ENCODE measurements at places on chromosomes 7 and 10. TPM values are rescaled to one million over a fixed set of nuclear protein-coding genes. Genes with fewer than 3 reads are reported as not detected.

SNX10 gene
- 54.9 TPM for total RNA-seq

GRIFIN gene
- not detected for total RNA-seq

BMPER gene
- not detected for total RNA-seq

- DNase-seq, result no peak
Observed at GRCh38 chr10:127434006-127434405, 115.1 kb upstream of the NPS start.

DNA sequence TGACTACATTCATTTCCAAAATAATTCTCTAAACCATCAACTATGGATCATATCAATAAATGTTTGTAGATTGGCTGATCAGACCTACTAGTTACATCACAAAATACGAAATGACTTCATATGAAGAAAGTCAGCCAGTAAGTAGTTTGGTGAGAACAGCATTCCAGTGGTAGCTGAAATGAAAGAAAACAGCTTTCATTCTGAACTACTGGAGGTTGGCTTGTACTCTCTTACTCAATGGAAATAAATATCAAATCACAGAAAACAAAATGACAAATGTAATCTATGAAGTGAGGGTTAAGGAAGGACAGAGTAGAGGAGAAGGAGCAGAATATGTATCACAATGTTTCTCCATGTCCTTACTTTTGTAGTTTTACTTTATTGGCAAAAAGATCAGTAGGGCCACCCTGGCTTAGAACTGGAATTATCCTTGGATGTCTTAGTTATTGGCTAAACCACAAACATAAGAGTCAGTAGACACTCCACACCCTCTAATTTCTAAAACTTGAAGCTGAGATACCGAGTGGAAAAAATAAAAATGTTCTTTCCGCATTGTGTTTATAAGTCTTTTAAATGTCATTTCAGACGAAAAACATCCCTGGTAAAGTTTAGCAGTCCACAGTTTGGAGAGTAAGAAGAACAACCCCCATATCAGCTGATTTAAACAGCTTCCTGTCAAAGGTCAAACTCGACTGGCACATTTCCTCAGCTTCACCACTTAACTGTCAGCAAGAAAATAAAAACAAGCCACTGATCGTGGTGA, 74.0 kb upstream of the DGKI start:
- DNase-seq, result no peak

- no peak for DNase-seq
Observed at GRCh38 chr10:129914153-129914855, 49.8 kb downstream of the EBF3 start.

DNA sequence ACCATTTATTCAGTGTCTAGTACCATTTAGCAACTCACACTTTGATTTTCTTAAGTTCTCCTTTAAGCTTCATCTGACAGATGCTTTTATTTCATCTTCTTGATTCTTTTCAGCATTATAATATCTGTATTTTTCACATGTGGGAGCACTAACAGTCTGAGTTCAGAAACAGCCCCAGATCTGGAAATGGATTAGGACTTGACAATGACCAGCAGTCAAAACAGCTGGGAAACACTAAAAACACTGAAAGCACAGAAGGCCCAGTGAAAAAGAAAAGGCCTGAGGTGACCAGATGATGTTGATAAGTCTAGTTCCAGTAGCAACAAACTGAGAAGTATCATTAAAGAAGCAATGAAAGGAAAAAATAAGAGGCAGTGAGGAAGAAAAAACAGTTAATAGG, 304.7 kb upstream of the MYO3A start:
- no peak for DNase-seq

DNA sequence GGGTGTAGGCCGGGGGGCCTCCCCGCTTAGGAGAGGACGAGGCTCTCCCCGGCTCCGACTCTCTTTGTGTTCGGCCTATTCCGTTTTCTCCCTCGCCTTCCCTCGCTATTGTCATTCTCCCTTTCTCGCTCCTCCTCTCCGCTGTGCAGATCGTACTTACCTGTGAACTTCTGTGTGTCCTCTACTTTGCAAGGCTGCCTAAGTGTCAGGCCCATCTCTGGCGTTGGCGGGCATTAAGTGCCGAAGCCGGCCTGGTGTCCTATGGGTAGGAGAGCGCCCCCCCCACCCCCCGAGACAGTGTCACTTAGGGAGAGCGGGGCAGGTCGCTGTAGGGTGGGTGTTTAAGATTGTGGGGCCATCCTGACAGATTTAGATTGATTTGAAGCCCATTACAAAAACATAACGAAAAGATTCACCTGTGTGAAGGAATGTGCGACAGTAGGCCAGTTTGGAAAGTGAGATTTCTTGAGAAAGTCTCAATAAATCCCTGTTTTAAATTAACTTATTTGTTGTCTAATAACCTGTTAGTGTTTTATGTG, 579 bp downstream of the RBM33 start:
- DNase-seq, result no peak

- no peak for DNase-seq
Observed at GRCh38 chr10:124301736-124302135, 117.0 kb downstream of the OAT start.

DNA sequence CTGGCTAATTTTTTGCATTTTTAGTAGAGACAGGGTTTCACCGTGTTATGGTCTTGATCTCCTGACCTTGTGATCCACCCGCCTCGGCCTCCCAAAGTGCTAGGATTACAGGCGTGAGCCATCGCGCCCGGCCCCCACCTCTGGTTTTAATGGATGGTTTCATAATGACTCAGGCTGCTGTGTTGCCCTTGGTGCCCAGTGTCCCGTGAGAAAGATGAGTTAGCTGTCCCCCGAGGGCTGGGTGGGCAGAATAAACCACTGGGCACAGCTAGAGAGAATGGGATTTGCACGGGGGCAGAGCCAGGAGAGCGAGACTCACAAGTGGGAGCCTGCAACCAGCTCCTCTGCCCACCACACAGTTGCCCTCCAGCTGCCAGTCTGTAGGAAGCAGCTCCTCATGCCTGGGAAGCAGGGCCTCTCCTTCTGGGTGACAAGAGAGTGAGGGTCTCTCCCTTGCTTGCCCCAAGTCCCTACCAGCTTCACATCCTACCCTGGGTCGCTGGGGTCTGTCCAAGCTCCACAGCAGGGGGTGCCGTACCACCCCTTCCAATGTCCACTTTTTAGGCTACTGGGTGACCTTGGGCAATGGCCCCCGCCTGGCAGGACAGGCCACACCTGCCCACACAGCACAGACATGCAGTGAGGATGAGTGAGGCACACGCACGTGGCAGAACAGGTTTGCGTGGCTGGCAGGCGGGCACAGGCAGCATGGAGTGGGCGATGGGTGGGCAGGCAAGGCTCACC, 16.1 kb upstream of the NDST2 start:
- DNase-seq, result no peak

GRCh38 chr10:124126145-124126982, 33.0 kb upstream of the CHST15 start:
- no peak for DNase-seq

DNA sequence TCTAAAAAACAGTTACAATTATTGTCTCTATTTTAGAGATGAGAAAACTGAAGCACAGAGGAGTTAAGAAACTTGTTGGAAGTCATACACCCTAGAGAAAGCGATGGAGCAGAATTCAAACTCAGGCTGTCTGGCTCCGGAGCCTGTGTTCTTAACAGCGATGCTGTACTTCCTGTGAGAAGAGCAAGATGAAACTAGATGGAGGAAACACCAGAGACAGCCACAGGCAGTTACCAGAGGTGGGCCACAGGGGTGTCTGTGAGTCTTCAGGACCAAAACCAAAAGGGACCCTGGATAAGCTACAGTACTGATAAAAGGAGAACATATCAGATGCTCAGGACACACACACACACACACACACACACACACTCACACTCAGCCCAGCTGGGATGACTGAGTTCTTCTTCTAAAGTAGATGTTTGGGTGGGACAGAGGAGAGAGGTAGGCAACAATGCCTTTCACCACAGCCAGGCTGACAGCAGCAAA, 289.2 kb downstream of the FZD1 start:
- DNase-seq, result no peak

DNA sequence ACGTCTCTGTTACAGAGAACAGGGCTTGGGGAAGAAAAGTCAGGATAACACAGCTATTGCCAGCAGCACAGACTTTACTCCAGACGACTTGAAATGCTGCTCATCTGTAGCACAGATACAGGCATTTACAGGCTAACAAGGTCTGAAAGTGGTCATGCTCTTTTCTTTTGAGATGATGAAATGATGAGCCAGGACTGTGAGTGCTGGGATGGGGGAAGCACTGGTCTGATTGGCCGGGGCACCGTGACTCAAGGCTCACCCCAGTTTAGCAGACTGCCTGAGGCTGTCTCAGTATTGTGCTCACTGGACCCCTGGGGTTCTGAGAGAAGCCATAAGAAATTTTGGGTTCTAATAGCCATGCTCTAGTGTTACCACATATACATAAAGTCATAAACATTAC, 12.4 kb downstream of the SMKR1 start:
- no peak for DNase-seq

GRCh38 chr7:95478272-95479037, 7.3 kb upstream of the ASB4 start:
- DNase-seq, result no peak

- DNase-seq, result no peak
Observed at GRCh38 chr10:44988957-44989585, 10.5 kb upstream of the DEPP1 start.
